ENCODE measurements at places on chromosomes 6 and 20. TPM values are rescaled to one million over a fixed set of nuclear protein-coding genes. Genes with fewer than 3 reads are reported as not detected.
A peak's percentile ranks its signal among the peaks of the same experiment; 100 is the strongest.

Gene MUC22
- total RNA-seq: not detected

GRCh38 chr20:61628480-61628879, 376.4 kb downstream of the CDH4 start:
- DNase-seq: no peak

DNA sequence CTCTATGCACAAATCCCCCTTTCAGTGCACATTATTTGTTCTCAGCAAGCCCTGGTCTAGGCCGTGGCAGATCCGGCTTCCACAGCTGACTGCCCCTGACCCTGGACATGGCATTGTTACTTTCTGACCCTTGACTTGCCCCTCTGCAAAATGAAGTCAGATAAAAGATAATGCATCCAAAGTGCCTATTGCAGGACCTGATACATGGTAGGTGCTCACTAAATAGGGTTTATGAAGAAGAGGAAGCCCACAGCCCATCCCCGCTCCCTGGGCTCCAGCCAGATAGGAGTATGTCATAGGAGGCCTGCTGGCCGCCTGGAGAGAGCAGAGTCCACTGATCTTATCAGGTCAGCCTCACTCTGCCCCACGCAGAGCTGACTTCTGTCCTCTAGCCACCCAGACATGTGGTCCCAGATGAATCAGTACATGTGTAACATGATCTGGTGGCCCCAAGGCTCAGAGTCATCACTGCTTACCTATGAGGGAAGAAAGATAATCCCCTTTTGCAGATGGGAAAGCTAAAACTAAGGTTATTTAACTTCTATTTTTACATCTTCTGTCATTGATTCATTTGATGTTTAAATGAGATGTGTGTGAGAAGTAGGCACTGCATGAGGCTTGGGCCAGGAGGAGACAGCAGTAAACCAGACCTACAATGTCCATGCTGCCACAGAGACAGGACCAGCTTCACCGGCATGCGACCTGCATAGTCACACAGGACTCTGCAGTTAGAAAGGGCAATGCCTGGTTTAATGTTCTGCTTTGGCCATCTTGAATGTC, 20.4 kb downstream of the MAFB start:
- DNase-seq: no peak

DNA sequence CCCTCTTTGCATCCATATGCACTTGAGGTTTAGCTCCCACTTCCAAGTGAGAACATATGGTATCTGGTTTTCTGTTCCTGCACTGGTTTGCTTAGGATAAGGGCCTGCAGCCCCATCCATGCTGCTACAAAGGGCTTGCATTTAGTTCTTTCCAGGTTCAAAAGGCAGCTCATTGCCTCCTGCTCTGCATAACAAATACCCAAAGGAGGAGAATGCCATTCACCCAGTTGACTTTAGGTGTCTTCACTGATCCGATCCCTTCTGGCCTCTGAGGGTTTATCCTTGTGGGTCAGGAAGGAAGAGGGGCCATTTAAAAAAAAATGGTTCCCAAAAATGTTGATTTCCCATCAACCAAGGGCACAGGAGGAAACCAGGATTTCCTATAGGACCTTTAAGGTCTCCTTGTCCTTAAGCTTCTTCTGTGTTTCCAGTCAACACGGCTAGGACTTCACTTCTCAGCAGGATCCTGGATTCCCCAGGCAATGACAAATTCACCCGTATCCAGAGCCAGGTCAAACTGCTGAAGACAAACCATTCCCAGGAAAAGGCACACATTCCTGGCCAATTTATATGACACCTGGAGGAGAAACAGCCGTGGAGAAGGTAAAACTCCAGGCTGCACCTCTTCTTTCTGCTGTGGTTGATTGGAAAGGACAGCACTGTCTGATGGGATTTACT, 447.7 kb upstream of the CDH4 start:
- no peak for DNase-seq

GRCh38 chr20:52259295-52259694, 67.7 kb upstream of the ZFP64 start:
- no peak for DNase-seq

Gene FOXF2
- 5.2 TPM for total RNA-seq

GRCh38 chr6:113879186-113880096, 22.3 kb downstream of the MARCKS start:
- DNase-seq: no peak

GRCh38 chr6:90098001-90098531, 198.6 kb downstream of the BACH2 start:
- peak; percentile 63 for DNase-seq

Gene GSTA3
- not detected for total RNA-seq

Gene RAMACL
- not detected for total RNA-seq

DNA sequence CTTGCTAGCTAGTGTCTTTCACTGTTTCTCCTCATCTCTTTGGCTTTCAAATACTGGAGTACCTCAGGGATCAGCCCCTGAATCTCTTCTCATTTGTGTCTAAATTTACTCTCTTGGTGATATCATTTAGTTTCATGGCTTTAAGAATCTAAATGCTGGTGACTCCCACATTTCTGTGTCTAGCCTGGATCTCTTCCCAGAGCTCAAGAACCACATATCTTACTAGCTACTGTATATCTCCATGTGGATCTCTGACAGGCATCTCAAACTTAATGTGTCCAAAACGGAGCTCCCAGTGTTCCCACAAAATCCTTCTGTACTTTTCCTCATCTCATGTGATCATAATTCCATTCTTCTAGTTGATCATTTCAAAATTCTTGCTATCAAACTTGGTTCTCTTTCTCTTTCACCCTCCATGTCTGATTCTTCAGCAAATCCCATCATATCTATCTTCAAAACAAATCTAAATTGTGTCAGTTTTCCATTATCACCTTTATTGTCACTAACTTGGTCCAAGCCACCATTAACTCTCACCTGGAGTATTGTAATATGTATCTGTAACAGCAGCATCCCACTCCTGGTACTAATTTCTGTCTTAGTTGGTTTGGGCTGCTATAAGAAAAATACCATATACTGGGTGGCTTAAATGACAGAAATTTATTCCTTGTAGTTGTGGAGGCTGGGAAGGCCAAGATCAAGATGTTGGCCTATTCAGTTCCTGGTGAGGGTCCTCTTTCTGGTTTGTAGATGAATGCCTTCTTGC, 45.9 kb downstream of the CCDC170 start:
- no peak for DNase-seq

- DNase-seq: no peak
These were observed 22.1 kb upstream of the ZNF76 start for GRCh38 chr6:35237476-35237875.

GRCh38 chr6:33434961-33435360, 15.1 kb downstream of the SYNGAP1 start:
- DNase-seq: no peak

DNA sequence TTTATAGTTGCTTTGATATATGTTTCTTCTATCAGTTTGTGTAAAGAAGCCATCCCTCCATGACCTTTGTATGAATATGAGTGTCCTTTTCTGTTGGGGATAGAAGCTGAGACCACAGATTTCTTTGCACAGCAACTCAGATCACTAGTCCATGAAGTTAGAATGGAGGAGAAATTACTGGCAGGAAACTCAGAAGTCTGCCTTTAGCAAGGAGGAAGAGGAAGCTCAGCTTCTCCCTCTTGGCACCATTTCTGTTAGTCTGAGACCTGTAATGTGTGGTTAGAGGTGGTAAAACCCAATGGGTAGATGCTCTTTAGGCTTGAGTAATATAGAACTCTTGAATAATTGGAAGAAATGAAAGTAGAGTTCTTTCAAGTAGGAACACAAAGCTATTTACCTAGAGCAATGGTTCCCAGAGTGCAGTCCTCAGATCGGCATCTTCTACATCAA, 995.3 kb upstream of the FLRT3 start:
- no peak for DNase-seq

GRCh38 chr6:67717281-67717680, 917.8 kb upstream of the ADGRB3 start:
- no peak for DNase-seq

GRCh38 chr6:106662458-106662857, 33.1 kb downstream of the QRSL1 start:
- no peak for DNase-seq

- no peak for DNase-seq
These were observed 411.0 kb downstream of the SYNE1 start for GRCh38 chr6:152226119-152226518.

DNA sequence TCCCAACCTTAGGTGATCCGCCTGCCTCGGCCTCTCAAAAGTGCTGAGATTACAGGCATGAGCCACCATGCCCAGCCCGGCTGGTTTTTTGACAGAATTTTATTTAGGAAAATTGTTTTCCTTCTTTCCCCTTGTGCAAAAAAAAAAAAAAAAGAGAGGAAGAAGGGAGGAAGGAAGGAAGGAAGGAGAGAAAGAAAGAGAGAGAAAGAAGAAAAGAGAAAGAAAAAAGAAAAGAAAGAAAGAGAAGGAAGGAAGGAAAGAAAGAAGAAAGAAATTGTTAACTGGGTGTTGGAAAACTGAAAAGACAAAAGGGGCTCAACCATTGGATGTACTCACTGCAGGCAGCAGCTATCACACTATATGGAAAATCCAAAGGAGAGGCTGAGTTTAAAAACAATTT, 1.4 kb upstream of the RNF8 start:
- no peak for DNase-seq

Gene HEY2
- total RNA-seq: 0.32 TPM

DNA sequence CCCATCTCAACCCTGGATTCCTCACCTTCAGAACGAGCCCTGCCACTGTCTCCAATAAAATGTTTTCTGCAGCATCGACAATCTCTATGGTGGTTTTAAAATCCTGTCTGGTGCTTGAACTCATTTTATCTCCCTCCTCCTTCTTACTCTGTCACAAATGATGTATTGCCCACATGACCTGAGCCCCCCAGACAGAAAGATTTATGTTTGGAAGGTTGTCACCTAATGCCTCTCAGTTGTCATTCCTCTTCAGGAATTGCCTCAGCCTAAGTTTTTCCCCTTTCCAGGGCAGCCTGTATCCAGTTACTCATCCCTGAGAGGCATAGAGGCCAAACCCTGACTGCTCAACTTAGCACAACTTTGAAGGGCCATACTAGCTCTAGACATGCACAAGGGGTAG, 9.2 kb downstream of the GPX5 start:
- no peak for DNase-seq

DNA sequence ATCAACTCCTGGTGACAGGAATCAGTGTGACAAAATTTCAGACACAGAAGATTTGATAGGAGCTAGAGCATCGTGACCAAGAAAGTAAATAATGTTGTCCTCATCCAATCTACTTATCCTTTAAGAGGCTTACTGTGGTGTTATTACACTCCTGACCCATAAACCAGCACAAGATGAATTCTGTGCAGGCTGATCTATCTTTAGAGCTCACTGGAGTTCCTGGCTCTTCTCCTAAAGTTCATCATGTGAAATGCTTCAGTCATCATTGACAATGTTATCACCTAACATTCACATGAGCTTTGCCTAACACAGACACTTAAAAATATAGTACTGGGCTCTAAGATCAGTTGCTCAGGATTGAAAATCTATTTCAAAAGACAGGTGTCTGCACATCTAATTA, 271.0 kb upstream of the HSF2 start:
- DNase-seq: no peak

GRCh38 chr6:117681162-117681741, 6.0 kb downstream of the NUS1 start:
- DNase-seq: no peak

DNA sequence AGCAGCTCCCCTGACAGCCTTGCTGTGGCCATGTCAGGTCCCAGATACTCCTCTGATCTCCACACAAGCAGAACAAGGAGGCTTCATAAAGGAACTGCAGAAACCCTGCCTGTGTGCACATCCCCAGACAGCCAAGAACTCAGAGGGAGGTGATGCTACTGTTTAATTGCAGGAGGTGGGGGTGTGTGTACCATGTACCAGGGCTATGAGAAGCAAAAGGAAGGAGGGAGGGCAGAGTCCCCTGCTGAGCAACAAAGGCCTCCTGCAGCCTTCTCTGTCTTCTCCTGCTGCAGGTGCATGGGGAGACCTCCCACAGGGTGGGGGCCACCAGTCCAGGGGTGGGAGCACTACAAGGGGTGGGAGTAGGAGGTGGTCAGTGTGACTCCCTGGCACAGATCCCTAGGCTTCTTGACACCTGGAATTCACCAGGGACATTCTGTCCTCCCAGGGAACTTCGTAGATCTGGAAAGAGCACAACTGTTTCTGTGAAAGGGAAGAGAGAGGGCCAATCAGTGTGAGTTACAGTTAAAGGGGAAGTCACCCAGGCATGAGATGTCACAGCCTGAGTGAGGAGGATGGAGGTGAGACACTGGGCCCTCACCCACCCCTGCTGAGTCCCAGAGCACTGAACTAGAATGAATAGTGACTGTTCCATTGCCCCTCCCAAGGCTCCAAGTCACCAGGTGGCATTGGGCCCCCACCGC, 2.8 kb downstream of the CST2 start:
- DNase-seq: no peak

Gene SLC2A10
- 13.1 TPM for total RNA-seq

GRCh38 chr6:157800420-157801237, 22.4 kb upstream of the SNX9 start:
- no peak for DNase-seq

DNA sequence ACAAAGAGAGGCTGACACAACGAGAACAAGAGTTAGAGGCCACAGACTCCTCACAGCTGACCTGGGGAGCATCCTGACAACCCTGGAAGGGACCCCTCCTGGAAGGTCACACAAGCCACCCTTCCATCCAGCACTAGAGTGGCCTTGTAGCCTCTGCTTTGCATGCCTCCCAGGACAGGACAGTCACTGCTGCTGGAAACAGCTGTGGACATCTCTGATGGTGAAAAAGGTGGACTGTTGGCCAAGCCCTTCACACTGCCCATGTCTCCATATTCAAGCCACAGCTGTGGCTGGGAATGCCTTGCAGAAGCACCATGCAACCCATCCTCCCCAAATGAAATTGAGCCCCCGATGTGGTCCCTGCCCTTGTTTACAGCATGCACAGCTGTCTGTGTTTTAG, 102.1 kb upstream of the SRSF6 start:
- no peak for DNase-seq

Gene RGS17
- not detected for total RNA-seq

Gene UBE2C
- total RNA-seq: not detected

DNA sequence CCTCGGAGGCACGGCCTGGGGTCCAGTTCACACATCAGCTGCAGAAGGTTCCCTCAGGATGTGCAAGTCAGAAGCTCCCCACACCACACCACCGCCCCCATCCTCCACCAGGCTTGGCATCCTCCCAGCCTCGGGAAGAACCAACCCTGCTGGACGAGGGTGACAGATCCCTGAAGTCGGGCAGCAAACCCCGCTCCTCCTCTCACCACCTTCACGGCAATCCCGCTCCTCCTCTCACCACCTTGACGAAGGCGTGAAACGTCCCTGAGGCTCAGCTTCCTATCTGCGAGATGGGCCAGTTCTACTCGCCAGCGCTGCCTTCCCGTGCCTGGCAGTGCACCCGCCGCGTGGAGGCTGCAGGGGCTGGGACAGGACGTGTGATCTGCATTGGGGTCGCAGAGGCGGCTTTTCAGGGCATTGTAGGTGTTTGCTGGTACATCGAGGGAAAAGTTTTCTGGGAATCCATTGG, 327.0 kb downstream of the TAF4 start:
- DNase-seq: no peak

GRCh38 chr6:83867527-83868161, 8.2 kb downstream of the CYB5R4 start:
- DNase-seq: peak; percentile 65

- DNase-seq: no peak
These were observed 77.3 kb downstream of the CD40 start for GRCh38 chr20:46195264-46196036.

All from ascending aorta (tissue), 2 donors.